ENCODE measurements at places on chromosomes 4 and X. TPM values are rescaled to one million over a fixed set of nuclear protein-coding genes. Genes with fewer than 3 reads are reported as not detected.

GRCh38 chr4:186725469-186726425 lies 2.1 kb upstream of the FAT1 start:
- peak; percentile 72 for DNase-seq

Gene RAPGEF2
- 28.9 TPM for total RNA-seq

- DNase-seq, result no peak
Measured at GRCh38 chrX:72685810-72686456, 28.2 kb downstream of the PHKA1 start.

- DNase-seq, result no peak
Measured at GRCh38 chr4:183099537-183100297, 660 bp downstream of the WWC2 start.

DNA sequence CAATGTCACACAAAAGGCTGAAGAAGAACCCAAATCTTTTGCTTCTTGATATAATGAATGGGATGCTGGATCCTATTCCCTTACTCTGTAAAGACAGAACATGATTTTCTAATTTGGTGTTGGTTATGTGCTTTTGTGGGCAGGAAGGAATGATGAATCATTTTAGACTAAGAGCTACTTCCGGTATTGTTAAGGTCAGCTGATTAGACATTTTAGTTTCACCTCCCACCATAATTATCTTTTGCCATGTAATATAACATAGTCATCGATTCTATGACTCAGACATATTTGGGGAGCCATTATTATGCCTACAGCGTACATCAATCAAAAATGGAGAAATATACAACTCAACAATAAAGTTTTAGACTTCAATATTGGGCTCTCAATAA lies 265.3 kb downstream of the ZNF674 start:
- DNase-seq, result peak; percentile 28

DNA sequence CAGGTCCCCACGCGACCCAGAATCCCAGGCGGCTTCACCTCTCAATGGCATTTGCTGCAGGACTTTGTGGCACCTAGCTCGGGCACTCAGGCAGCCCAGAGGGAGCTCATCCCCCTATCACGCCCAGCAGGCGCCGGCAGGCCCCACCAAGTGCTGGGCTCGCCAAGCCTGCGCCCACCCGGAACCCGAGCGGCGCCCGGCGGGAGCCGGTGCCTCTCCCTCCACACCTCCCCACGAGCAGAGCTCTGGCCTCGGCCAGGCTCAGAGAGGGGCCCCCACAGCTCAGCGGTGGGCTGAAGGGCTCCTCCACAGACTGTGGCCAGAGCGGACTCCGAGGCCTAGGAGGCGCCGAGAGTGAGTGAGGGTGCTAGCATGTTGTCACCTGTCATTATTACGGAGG lies 286.3 kb downstream of the PDHA2 start:
- no peak for DNase-seq

GRCh38 chrX:134981910-134982309 lies 8.9 kb upstream of the SMIM10 start:
- DNase-seq, result no peak

Gene MAGEA2
- not detected for total RNA-seq

DNA sequence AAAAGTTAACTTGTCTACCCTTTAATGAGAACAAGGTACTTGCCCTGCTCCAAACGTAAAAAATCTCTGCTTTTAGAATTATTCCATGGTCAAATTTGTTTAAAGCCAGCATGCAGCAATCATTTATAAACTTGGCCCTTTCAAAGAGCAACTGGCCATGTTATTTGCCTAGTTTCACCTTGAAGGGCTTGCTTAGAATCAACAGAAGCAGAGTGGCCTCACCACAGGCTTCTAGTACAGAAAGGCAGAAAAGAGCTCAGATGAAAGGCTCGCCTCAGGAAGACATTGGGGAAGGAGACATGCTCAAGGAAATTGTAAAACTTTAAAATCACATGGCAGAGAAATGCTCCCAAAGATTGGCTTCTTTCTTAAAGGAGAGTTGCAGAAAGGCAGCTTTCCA lies 53.8 kb upstream of the USP26 start:
- no peak for DNase-seq

- no peak for DNase-seq
Measured at GRCh38 chr4:30600246-30601017, 119.7 kb upstream of the PCDH7 start.

DNA sequence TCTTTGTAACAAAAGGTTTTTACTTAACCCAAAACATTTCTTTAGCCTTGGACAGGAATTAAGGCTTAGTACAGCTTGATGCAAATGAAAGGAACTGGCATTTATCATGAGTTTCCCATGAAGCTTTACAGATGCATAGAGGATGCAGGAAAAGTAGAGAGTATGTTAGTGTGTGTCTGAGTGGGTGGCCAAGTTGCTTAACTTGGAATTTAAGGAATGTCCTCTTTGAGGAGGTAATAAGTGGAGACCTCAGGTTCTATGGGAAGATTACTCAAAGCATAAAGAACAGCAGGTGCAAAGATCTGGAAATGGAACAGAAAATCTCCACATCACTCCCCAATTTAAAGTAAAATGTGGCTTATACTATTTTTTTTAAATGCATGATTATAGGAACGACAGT lies 457.9 kb downstream of the KCNIP4 start:
- no peak for DNase-seq

Gene BST1
- total RNA-seq, result 2.7 TPM

DNA sequence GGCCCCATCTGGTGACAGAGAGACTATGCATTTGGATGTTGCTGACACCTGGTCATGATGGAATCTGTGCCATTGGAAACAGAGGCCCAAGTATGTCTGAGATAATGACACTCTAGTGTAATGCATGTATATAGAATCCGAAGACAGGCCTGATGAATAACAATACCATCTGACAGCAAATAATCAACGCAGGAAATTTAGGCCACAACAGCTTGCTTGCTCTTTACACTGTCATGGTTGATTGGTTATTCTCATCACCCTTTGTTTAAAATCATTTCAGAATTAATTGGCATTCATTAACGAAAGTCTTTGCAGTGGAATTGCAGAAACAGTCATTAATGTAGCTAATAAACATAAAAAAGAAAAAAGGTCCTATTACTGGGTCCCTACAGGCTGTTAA lies 194.8 kb downstream of the AFF2 start:
- no peak for DNase-seq

DNA sequence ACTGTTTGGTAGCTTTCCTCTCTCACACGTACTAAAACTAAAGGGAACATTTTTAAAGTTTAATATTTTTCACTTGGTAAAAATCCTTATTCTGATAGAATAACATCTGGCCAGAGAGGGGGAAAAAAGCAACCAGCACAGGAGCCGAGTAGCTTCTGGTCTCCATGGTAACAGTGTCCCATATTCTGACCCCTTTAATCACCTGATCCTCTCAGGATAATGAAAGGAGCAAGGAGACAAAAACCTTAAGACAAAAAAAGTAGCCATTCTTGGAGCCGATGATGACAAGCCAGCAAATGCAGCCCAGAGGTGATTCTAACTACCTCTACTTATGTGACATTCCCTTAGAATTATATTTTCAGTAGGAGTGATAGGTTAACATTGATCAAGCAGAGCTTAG lies 126.6 kb downstream of the SLC39A8 start:
- no peak for DNase-seq

DNA sequence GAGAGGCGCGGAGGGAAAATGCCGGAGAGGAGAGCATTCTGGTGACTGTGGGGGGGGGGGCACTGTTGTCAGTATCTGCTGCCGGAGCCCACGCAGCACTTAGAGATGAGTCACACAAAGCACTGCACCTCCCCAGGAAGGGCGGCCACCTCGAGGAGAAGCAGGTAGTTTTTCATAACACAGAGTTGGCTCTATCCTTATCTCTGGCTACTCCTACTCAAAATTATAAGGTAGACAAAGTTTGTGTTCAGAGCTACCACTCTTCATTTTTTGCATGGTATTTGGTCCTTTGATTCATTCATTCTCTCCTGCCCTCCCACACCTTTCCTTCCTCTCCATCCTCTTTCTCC lies 76.2 kb upstream of the SCOC start:
- DNase-seq, result no peak

- no peak for DNase-seq
Measured at GRCh38 chr4:86857341-86858052, 8.3 kb upstream of the SLC10A6 start.

DNA sequence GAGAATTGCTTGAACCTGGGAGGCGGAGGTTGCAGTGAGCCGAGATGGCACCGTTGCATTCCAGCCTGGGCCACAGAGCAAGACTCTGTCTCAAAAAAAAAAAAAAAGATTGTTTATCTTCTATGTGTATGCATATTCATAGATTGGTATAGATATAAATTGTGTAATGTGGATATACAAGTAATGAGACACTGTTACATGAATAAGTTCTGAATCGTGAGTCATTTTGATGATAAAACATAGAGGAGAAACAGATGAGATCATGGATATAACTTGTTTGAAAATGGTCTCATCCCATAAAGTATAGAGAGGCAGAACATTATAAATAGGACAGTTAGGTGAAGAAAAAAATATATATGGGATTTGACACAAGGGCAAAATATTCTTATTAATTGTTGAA lies 628.0 kb downstream of the IL1RAPL1 start:
- DNase-seq, result no peak

Gene JAKMIP1
- not detected for total RNA-seq

Gene MAGEC1
- total RNA-seq, result 0.05 TPM

Gene AMBN
- total RNA-seq, result not detected

DNA sequence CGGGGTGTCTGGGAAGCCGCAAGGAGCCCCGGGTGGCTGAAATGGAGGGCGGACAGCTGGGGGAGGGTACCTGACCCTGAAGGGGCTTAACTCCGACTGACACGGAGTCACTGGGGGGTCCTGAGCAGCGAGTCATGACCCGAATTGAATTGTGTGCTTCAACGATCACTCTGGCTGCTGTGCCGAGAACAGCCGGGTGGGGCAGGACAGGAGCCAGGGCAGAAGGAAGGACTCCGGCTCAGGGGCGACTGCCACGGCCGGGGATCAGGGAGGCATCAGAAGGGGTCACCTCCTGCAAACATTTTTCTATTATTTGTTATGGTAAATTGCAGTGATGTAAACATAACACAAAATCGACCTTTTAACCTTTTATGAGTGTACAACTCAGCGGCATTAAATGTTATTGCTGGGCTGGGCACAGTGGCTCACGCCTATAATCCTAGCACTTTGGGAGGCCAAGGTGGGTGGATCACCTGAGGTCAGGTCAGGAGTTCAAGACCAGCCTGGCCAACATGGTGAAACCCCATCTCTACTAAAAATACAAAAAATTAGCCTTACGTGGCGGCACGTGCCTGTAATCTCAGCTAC lies 21.6 kb downstream of the ZFYVE28 start:
- no peak for DNase-seq

DNA sequence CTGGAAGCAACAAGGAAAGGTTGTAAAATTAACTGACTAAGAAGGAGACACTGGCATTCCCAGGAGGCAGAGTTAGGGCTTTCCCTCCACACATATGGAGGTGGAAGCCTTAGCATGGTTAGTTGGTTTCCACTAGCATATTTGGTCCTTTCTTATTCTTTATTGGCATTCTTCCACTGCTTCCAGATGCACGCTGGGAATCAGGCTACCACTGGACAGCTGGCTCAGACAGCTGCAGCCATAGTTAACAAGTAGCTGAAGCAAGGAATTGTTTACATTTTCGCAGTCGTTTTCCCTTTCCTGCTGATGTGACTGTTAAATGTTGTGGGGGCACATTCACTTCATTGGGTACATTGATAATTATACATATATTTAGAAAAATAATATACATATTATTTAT lies 169.2 kb downstream of the GRIA2 start:
- DNase-seq, result no peak

DNA sequence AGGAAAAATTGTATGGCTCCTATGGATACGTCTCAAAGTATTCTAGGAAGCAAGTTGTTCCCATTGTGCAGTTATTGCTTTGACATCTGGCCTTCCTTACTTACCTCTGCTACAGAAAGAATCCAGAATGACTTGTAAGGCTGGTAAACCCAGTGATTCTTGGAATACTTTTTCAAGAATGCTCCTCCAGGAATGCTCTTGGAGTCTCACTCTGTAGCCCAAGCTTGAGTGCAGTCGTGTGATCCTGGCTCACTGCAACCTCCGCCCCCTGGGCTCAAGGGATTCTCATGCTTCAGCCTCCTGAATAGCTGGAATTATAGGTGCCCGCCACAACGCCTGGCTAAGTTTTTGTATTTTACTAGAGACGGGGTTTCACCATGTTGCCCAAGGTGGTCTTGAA lies 38.1 kb downstream of the GAB1 start:
- DNase-seq, result no peak

Gene CLDN34
- not detected for total RNA-seq

DNA sequence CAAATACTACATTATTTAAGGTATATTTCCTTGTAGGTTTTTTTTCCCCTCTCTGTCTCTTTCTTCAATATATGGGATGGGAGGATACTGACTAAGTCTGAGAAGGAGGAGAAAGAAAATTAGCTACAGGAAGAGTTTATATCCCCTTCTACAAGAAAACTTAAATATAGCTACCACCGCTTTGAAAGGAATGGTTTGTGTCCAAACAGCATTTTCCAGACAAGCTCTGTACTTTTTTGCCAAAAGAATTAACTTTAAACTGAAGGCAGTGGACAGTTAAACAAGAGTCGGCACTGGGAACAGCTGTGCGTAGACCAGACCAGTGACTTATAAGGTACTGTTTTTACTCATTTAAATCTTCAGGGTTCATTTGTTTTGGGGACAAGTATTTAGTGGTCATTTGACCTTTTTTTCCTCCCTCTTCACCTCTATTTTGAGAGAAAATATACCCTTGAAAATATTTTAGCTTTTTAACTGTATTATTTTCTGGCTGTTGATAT lies 303.7 kb downstream of the ARHGAP24 start:
- no peak for DNase-seq

GRCh38 chr4:2823671-2824328 lies 19.8 kb upstream of the ADD1 start:
- no peak for DNase-seq

- DNase-seq, result peak; percentile 30
Measured at GRCh38 chr4:17726911-17727310, 54.5 kb downstream of the FAM184B start.

DNA sequence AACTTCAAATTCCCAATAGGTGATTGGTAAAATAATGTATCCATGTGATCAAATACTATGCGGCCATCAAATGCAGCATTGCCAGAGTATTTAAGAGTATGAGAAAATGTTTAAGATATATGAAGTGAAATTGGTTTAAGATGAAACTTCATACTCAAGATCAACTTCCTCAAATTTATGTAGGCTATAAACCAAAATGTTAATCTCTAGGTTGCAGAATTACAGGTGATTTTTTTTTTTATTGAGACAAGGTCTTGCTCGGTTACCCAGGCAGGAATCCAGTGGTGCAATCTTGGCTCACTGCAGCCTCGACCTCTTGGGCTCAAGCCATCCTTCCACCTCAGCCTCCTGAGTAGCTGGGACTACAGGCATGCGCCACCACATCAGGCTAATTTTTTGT lies 25.3 kb downstream of the ACSL4 start:
- DNase-seq, result no peak

- no peak for DNase-seq
Measured at GRCh38 chr4:166075599-166075998, 202.6 kb downstream of the TLL1 start.

GRCh38 chrX:17634542-17635207 lies 102.6 kb upstream of the SCML1 start:
- DNase-seq, result no peak

GRCh38 chr4:31998807-31999206 lies 1278.6 kb downstream of the PCDH7 start:
- DNase-seq, result no peak

Gene SAGE1
- not detected for total RNA-seq

Gene CXCR3
- total RNA-seq, result not detected

Gene NR3C2
- total RNA-seq, result 0.13 TPM

- no peak for DNase-seq
Measured at GRCh38 chr4:8544741-8545438, 35.3 kb upstream of the GPR78 start.

- DNase-seq, result no peak
Measured at GRCh38 chrX:118143578-118143977, 27.0 kb upstream of the KLHL13 start.

Gene ZBTB49
- total RNA-seq, result 3.1 TPM

Data from HFFc6 (cell line).